ENCODE measurements at places on chromosomes 6 and 20.
A peak's percentile ranks its signal among the peaks of the same experiment; 100 is the strongest.

DNA sequence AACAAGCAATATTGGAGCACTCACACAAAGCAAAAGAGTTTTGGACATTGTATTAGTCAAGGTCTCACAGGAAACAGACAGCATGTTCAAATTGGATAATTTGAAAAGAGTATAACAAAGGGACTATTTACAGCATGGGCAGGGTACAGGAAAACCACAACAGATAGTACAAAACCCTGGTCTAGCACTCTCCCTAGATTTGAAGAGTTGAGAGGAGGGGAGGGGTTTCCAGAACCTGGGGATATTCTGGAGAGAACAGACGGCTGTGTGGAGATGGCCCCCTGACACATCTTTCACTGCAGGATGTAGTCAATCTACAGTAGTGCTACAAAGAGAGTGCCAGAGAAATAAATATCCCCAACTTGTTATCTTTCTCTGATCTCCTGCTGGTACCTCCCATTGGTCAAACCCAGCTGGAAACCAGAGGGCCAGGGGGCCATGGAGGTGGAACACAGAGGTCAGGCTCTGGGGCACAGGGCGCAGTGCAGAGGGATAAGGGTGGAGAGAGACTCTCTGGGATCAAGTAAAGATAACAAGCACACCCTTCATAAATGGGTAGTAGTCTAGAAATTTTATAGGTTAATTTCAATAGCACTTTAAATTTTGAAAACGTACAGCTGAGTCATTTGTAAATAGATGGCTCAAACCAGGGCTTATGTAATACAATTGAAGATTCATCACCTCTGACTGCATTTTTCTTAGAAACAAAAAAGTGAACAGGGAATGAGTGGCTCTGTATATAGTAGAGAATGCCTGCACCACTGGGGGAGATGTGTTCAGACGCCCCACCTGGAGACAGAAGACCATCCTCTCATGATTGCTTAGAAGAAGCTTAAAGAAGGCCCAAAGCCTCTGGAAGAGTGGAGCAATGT is 25.7 kb downstream of the RCAN2 start:
- no peak for DNase-seq

- no peak for DNase-seq
Measured at GRCh38 chr6:135176464-135176863, 4.6 kb upstream of the MYB start.

DNA sequence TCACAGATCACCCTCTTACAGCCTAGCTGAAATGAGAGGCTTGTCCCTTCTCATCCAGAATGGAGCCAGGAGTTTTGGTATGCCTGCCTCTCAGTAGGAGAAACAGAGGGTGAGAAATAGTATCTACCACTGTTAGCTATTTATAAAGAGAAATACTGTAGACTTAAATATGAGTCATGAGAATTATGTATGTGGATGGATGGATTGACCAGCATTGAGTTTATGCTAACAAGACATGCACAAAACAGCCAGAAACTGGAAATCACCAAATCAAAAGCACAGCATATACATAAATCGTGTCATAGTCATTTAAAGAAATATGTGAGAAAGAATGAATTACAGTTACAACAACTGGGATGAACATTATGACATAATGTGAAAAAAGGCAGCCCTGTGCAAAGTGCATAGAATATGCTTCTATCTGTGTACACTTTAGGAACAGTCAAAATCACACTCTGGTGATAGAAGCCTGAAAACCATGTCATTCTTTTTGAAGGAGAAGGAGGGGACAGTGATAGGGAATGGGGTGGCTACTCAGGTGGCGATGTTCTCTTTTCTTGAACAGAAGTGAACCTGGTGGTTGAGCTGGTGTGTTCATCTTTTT is 79.8 kb upstream of the KIF25 start:
- DNase-seq = no peak

- no peak for DNase-seq
Measured at GRCh38 chr6:168160506-168161370, 81.7 kb upstream of the FRMD1 start.

- DNase-seq = peak; percentile 42
Measured at GRCh38 chr6:166751051-166751595, 124.1 kb upstream of the RPS6KA2 start.

DNA sequence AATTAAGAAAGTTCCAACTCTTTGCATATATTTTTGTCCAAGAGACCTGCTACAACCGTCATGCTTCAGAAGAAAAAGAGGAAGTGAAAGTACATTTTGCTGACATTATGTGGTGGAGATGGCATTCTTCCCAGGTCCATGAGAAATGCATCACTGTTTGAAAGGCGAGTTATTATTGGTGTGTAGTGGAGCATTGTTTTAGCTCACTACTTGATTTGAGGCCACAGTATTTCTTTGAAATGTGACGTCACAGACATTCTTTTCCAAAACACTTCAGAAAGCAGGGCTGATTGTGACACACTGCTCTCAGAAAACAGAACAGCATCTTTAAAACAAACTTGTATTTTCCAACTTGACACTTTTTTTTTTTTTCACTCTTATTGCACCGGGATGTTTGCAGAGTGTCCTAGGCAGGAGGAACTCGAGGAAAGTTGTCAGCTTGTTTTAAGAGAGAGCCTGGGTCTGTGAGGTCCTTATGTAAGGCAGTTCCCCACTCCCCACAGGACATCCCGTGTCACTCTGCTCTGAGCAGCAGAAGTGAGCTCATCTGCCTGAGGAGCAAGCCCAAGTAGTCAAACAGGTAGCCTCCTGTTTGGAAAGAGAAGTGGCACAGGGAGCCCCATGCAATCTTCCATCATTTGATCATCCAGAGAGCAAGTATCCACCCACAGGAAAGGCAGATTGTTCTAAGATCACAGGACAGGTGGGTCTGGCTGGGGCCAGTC is 1.1 kb downstream of the SPTLC3 start:
- peak; percentile 96 for DNase-seq

DNA sequence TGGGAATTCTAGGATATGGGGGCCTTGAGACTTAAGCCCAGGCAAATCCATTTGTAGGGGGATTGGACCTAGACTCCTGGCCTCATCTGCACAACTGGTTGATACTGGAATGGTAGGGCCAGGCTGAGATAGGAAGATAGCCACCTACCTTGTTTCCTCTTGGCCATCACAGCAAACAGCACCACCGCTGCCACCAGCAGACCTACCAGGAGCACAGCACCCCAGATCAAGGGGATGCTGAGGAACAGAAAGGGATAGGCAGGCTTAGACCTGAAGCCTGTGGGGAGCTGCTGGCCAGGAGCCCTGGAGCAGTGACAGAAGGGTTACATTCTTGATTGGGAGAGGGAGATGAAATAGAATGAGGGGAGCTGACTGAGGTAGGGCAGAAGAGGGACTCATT is 3.5 kb downstream of the TREML1 start:
- DNase-seq = no peak

DNA sequence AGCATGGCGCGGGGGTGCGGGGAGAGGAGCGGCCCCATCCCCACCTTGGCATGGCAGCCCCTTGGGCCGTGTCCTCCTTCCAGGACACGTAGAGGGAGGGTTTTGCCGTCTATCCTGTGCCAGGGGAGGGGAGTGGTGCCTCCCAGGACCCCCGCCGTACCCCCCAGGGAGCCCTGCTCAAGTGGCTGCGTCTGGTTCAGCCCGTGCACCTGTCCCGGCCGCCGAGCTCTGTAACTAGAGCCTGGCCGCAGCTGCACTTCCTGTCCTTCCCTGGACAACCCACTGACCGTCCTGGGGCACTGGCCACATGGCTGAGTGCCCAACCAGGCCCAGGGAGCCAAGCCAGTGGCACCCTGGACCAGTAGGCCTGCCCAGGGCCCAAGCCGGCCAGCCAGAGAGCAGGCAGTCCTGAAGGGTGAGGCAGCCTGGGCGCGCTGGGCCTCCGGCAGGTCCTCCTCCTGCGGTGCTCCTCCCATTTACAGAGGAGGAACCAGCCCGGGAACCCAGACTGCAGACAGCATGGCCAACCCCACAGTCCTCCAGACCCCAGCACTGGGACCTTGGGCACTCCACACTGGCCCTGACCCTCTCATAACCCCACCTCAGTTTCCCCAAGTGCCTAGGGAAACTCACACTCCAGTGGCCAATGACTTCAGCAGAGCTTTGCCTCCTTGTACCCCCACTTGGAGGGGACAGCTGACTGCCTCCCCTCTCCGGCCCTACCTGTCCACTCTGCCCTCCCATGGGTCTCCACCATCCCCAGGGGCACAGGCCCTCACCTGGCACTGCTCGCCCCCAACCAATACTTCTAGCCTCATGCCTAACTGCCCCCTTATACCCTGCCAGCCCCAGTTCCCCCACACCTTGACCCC is 8.7 kb downstream of the LAMA5 start:
- DNase-seq = no peak

DNA sequence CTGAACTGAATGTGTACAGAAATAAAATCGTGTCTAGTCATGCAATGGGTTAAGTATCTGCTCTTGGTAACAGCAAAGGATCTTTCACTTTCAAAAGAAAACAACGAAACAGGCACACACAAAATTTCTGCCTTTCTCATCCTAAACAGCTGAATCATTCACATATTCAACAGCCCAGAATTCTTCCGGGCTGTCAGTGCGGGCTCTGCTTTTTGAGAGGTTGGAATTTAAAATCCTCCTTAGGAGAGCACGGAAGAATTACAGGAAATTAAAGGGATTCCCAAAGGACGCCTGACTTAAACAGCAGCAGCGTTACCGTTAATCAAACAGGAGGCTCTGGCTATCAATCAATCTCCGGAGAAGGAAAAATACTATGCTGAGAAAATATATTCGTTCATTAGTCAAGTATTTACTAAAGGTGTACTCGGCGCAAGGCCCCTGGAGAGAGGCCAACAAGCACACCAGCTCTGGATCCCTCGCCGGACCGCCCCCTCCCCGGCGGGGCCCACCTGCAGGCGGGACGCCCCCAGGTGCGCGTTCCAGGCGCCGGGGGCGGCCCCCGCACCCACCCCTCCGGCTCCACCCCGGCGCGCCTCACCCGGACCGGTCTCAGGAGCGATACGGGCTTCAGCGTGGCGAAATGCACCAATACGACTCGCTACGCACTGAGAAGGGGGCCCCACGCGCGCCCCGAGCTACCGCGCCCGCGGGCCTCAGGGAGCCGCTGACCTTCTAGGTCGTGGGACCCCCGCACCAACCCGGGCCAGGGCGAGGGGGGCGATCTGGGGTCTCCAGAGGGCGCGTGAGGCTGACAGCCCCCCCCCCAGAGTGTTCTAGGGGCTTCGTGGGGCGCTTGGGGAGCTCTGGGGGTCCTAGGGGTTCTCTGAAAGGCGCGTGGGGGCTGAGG is 1.0 kb downstream of the NAPB start:
- DNase-seq = peak; percentile 67

GRCh38 chr20:11338496-11339306 is 579.0 kb upstream of the BTBD3 start:
- DNase-seq = no peak

- no peak for DNase-seq
Measured at GRCh38 chr6:6469074-6469473, 119.4 kb upstream of the LY86 start.

DNA sequence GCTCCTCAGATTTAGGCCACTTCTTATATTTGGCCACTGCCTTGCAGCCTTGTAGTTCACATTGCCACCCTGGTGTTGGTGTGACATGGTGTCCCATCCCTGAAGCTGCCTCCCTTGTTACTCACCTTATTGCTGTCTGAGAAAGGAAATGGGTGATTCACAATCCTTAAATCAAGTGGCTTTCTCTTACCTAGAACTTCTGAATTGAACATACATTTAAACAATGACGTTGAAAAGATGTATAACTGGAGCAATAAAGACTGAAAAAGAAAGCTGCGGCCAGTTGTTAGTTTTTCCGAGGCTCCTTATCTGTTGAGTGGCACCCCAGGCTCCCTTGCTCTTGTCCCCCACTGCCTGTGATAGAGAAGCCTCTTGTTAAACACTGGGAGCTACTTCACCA is 28.8 kb upstream of the GNRH2 start:
- DNase-seq = no peak

DNA sequence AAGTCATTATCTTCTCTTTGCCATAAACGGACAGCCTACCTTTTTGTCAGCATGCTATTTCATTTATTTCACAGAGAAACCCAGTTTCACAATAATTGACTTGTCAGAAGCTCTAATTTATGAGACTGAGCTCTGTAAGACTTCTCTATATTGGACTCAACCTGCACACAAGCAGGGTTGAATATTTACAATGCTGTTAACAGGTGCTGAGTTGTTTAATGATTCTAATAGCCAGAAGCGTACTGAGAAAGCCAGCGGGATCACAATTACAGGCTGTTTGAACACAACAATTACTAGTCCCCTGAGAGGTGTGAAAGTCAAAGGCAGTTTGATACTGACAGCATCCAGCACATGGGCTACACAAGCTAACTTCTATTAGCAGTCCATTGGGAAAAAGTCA is 128.2 kb upstream of the SIM1 start:
- no peak for DNase-seq

- no peak for DNase-seq
Measured at GRCh38 chr20:916125-916799, at the start of gene ANGPT4. TSS of gene ANGPT4 (minus strand) at chr20:916334. CDS start at chr20:916214, 120 bp downstream.

DNA sequence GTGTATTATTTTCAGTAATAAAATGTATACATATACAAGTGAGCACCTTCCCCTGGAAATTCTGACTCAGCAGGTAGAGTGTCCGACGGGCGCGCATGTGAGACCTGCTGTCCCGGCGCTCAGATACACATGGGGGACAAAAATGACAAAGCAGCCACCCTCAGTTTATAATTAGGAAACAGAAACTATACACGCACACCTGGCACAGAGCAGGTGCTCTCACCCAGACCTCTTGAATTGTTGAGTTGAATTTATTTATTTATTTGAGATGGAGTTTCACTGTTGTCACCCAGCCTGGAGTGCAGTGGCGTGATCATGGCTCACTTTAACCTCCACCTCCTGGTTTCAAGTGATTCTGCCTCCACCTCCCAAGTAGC is 180.4 kb downstream of the ZDHHC14 start:
- DNase-seq = no peak

- no peak for DNase-seq
Measured at GRCh38 chr6:2771079-2771478, 5.9 kb downstream of the WRNIP1 start.

- DNase-seq = no peak
Measured at GRCh38 chr6:101268541-101268940, 125.0 kb upstream of the GRIK2 start.

DNA sequence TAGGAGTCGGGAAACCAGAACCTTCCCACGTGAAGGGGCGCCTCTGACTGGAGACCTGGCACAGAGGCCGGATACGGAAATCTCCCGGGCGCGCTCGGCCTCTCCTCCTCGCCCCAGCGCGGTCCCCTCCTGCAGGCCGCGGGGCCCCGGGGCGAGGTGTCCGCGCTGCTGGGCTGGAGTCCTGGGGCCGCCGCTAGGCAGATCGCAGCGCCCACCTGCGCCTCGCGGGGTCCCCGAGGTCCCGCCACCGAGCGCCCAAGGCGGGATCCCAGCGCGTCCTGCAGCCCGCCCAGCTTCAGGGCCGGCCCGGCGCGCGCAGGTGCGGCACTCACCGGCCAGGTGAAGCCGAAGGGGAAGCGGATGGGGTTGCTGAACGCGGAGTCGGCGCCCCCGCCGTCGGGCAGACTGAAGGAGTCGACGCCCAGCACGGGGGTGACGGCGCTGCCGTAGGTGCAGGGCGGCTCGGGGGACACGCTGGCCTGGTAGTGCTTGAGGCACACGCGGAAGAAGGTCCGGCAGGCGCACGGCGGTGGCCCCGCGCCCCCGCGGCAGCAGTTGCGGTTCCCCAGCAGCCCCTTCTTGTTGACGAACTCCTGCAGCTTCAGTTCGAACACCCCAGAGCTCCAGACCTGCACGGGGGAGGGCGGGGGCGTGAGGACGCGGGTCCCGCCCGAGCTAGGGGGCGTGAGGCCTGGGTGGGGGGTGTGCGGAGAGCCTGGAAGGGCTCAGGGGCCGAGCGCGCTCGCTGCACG is 1.5 kb downstream of the DLL1 start:
- DNase-seq = peak; percentile 28

Data from astrocyte of the hippocampus (primary cell).